Stimulated activated CD4-positive, alpha-beta T cell treated with anti-CD3 and anti-CD28 coated beads, Interleukin-15, amount 100 ng/mL, for 24 hours (primary cell): ENCODE measurements at places on chromosomes 6 and 20.

GRCh38 chr6:67133973-67134372 is 1426.9 kb upstream of the EYS start:
- DNase-seq, result no peak

DNA sequence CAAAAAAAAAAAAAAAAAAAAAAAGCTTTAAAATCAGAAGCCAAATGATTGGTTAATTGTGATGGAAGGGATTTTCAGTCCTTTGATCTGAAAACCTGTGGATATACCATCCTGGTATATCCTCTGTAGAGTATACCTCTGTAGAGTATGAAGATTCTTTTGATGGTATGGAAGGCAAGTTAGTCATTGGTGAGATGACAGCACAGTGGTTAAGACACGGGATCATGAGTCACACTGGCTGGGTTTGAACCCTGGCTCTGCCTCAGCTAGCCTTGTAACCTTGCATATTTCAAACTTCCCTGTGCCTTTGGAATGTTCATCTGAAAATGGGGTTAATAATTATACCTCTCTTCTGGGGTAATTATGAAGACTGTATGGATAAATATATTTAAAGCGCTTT is 179.3 kb downstream of the CARMIL1 start:
- DNase-seq, result peak; percentile 34

DNA sequence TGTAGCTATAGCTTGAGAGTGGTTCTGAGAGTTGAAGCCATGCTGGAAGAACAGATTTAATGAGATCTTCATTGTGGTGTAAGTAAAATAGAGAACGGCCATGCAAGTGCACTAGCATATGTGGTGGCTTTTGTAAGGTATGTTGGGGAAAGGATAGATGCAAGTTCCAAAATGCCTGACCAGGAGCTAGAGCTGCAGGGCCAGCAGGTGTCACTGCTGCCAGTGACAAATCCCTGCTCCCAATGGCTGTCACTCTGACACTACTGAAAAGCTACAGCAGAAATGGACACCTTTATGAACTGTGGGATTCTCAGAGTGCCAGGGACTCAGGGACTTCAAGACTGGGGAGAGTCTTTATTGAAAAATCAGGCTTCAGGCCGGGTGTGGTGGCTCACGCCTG is 23.1 kb upstream of the VIP start:
- DNase-seq, result no peak

DNA sequence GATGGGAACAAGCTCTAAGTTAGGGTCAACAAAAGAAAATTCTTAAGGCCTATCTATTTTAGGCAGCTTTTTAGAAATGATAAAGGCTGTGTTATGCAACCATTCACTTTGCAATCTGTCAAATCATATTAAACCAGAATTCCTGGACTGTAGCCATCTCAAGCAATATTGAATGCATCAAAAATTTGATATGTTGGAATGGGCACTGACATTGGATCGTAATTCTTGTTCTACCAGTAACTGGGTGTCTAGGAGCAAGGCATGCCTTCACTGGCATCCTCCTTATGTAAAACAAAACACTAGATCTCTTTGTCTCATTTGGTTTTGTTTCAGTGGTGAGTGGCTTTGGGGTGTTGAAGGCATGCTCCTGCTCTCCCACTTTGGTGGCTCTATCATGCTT is 145.6 kb downstream of the JARID2 start:
- no peak for DNase-seq

DNA sequence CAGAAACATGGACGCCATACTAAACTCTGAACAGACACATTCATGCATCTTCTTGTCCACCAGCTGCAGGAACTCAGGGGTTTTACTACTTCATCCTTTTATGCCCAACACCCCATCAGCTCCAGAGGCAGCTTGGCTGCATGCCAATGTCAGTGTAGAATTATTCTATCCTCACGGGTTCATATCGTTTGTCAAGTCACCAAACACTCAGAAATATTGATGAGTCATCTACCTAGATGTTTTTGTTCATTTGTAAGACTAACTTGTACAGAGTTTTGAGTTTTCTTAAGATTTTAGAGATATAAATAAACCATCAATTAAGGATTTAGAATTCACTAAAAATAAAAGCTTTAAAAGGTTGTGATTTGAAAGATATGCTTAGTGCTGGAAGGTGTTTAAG is 590.7 kb upstream of the FLRT3 start:
- DNase-seq, result no peak

DNA sequence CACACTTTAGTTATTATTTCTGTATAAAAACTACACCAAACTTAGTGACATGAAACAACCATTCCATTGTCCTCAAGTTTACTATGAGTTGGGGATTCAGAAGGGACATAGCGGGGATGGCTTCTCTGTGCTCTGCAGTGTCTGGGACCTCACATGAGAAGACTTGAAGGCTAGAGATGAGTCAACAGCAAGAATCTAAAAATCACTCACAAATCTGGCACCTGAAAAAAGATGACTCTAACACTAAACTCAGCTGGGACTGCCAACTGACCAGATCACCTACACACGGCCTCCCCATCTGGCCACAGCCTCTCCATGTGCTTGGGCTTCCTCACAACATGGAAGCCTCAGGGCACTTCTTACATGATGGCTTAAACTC is 63.0 kb upstream of the EYA2 start:
- no peak for DNase-seq

- no peak for DNase-seq
Observed at GRCh38 chr6:90146921-90147649, 149.6 kb downstream of the BACH2 start.

DNA sequence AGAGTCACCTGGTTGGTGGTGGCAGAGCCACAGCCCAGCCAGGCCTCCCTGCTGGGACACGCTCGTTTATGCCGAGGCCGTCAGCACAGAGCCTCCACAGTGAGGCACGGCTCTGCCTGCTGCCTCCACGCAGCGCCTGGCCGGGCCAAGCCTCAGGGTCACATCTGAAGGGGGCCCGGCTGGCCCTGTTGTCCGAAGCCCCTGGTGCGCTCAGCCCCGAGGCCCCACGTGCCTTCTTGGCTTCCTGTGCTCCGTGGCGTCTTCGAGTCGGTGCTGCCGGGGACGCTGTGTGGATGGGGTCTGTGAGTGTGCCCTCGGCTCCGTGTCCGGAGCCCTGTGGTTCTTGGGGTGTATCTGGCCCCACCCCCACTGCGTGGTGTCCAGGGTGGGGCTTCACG is 10.4 kb upstream of the TNFRSF6B start:
- DNase-seq, result no peak

DNA sequence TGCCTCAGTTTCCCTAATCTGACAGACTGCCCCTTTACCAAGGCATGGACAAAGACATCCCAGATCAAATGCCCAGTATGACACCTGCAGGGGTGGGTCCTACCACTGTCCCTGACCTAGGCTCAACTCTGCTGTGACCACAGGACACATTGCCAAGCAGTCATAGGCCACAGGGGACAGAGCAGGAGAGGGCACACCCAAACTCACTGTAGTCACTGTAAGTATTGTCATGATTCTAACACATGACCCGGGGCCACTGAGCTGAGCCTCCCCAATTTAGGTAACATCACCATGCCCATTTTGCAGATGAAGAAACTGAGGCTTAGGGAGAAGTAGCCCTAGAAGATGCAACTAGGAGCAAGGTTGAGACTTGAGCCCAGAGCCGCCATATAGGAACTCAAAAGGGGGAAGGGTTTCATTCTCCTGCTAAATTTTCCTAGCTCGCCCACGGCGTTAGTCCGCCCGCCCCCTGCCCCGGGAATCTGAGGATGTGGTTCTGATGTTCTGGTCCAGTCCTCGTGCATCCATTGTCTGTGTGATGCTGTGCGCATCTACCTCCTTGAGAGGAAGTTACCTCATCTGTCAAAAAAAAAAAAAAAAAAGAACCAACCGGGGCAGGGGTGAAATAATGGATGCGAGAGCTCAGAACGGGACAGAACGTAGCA is 44.8 kb downstream of the PMEPA1 start:
- DNase-seq, result no peak

DNA sequence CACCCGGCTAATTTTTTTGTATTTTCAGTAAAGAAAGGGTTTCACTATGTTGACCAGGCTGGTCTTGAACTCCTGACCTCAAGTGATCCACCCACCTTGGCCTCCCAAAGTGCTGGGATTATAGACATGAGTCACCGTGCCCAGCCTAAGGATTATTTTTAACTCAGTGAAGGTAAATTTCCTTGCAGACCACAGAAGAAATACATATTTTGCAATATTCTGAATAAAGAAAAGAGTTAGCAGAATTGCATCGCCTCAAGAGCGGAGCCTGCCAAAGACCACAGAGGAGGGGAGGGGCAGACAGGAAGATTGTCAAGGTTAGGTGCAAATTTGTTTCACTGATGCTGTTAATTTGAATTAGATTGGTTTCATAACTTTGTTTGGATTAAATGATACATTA is 47.4 kb downstream of the SOD2 start:
- no peak for DNase-seq

DNA sequence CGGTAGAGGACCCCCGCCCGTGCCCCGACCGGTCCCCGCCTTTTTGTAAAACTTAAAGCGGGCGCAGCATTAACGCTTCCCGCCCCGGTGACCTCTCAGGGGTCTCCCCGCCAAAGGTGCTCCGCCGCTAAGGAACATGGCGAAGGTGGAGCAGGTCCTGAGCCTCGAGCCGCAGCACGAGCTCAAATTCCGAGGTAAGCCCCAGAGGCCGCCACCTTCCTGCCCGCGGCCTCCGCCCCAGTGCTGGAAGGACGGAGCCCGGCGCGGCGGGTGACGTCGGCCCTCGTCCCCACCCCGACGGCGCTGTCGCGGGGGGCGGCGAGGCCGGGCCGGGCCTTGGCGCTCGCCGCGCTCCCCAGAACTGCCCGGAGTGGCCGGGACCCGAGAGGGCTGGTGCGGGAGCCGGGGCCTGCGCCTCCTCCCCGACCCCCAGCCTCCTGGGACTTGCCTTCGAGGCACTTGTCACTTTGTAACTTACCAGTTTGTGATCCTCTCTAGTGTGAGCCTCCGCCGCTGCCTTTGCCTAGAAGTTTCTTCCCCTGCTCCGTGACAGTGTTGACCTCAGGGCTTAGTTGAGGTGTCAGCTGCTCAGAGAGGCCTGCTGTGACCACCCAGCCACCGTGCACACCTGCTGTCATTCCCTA is 417 bp downstream of the VAPB start:
- DNase-seq, result peak; percentile 37

- no peak for DNase-seq
Observed at GRCh38 chr20:59192533-59192896, 28.9 kb downstream of the ZNF831 start.

DNA sequence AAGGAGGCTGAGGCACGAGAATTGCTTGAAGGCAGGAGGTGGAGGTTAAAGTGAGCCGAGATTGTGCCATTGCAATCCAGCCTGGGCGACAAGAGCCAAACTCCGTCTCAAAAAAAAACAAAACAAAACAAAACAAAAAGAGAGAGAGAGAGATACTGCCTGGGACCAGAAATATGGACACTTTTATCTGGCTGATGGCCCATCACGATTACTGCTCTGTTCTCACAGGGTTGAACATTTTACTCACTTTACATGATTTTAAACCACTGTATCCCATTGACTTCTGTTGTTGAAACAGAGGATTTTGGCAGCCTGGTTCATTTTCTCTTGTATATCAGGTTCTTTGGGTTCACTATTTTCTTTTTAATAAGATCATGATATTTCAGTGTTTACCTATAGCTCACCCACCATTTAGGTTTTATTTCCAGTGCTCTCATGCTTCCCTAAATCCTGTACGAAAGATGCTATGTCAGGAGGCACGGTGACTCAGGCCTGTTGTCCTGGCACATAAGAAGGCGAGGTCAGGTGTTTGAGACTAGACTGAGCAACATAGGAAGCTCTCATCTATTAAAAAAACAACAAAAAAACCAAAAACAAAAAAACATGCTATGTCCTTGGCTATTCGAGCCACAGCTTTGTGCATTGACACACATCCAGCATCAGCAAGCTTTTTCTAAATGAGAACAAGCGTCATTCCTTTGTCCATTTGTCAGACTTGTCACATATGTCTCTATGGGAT is 34.5 kb upstream of the RREB1 start:
- DNase-seq, result no peak

GRCh38 chr6:123635567-123635966 is 1.2 kb downstream of the TRDN start:
- DNase-seq, result no peak

DNA sequence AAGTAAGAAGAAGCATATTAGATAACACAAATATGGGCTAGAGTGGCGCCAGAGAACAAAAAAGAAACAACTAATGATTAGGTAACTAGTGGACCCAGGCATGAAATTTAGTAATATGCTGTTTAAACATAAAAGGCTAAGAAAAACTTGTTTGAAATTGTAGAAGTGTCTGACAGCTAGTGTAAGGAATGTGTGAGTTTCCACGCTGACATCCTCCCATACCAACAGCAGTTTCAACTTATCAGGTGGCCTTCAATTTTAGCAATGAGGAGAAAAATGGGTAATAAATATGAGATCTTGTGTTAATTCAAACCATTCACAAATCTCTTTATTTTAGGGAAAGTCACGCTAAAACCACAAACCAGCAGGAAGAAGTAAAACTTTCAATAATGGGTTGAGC is 440.2 kb upstream of the FLRT3 start:
- no peak for DNase-seq

DNA sequence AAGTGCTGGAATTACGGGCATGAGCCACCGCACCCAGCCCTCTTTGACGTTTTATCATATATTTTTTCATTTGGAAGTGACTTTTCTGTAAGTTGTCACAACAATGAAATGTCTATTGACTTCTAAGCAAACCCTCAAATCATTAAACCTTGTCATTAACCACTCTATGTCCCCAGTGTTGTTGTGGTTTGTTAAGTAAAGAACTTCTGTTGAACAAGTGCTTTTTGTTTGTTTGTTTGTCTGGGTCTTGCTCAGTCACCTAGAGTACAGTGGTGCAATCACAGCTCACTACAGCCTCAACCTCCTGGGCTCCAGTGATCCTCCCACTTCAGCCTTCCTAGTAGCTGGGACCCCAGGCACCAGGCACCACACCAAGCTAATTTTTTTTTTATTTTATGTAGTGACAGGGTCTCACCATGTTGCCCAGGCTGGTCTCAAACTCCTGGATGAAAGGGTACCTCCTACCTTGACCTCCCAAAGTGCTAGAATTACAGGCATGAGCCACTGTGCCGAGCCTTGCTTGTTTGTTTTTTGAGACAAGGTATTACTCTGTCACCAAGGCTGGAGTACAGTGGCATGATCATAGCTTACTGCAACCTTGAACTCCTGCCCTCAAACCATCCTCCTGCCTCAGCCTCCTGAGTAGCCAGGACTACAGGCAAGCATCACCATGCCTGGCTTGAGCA is 57.6 kb upstream of the LOC128125822 start:
- no peak for DNase-seq

DNA sequence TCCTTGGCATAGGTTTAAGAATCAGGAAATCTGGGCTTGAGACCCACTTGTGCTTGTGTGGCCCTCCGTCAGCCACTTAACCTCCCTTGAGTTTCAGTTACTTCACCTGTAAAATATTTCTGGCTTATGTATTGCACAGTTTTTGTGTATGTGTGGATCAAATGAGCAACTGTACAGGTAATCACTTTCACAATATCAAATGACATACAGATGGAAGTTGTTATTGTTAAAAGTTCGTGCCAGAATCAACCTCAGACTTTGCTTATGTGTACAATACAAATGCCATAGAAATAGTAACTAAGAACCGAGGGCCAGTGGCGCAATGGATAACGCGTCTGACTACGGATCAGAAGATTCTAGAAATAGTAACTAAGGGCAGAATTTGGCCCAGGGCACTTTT is 65.6 kb upstream of the KIF13A start:
- DNase-seq, result no peak

- no peak for DNase-seq
Observed at GRCh38 chr6:157937916-157938315, 43.7 kb upstream of the SYNJ2 start.

- no peak for DNase-seq
Observed at GRCh38 chr20:42963796-42964195, 225.9 kb downstream of the PTPRT start.

GRCh38 chr6:137676888-137677287 is 182.7 kb upstream of the OLIG3 start:
- DNase-seq, result no peak
